NCI-H82 (cell line): ENCODE measurements at places on chromosomes 7 and 10.

GRCh38 chr10:29611781-29612381 is 22.9 kb downstream of the SVIL start:
- peak; percentile 30 for DNase-seq

DNA sequence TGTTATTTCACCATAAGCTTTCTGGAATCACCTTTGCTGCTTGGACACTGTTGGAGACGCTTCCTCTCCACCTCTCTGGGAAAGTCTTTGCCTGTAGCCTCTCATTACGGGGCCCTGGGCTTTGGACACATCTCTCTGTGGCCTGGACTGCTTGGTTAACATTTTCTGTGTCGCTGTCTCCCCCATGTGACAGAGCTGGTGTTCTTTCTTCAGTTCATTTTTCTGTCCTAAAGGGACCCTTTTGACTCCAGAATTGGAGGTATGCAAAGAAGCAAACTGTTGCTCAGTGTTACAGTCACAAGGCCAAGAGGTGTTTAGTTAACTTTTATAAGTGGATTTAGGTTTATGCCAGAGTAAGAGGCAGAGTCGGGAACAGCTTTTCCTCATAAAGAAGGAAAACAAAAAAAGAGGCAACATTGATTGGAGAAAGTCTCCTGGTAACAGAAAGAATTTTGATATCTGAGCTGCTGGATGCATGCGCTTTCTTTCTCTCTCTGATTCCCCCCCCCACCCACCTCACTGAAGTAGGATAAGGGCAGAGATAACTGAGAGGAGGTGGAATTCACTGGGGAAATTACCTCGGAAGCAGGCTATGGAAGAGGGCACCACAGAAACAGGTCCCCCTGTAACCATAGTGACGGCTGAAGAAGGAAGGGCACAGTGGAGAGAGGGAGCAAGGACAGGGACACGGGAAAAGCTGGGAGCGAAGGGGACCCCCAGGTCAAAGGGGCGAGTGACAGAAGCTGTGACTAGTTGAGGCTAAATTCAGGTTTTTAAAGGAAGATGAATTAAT is 57.8 kb downstream of the LGI1 start:
- DNase-seq, result peak; percentile 44

DNA sequence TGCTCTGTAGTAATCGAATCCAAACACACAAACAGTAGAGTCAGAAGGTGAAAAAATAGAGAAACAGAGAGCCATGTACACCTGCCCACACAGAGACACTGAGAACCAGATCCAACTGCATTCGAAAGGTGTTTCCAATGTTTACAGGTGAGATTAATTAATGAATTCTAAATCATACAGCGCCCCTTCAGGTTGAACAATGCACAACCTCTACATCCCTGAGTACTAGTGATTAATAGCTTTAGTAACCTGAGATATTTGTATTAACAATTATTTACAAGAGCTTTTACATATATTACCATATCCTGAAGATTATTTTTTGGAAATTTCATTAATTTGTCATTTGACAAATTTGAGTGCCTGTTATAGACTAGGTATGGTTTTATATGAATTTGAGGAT is 7.6 kb upstream of the MRC1 start:
- DNase-seq, result peak; percentile 12

DNA sequence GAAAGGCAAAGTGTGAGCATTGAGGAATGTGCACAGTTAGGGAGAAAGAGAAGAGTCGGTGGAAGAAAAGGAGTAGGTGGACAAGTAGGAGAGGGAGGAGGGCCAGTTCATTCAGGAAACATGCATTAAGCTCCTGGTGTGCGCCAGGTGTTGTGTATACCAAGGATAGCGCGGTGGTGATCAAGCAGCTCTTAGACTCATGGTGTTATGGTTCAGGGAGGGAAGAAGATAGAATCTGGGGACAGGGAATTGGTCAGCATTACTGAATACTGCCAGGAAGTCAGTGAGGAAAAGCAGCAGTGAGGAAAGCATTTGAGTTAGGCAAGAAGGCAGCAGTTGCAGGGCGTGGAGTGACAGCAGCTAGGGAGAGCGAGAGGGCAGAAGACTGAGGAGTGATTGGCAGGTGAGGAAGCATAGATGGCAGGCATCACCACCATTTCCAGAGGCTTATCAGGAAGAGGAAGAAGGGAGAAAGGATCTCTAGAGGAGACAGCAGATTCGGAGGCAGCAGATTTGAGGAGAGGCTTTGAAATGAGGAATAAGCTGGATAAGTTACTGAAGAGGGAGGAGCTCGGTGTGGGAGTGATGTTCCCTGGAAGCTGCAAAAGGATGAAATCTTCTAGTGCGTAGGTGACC is 265.6 kb downstream of the GFRA1 start:
- no peak for DNase-seq

DNA sequence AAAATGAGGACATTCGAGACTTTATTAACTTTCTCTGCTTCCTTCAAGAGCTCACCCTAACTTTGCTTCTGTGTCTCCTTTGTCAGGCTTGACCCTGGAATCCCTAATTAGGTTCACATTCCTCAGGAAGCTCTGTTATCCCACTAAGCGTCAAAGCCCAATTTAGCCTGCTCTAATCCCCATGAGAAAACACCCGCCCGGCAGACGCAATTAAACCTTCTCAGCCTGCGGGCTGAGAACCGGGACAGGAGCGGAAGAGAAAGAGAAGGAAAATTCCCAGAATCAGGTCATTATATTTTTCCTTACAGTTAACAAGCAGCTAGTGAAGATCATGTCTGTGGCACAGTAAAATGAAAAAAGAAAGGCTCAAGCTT is 93.0 kb downstream of the TNS3 start:
- DNase-seq, result peak; percentile 76

DNA sequence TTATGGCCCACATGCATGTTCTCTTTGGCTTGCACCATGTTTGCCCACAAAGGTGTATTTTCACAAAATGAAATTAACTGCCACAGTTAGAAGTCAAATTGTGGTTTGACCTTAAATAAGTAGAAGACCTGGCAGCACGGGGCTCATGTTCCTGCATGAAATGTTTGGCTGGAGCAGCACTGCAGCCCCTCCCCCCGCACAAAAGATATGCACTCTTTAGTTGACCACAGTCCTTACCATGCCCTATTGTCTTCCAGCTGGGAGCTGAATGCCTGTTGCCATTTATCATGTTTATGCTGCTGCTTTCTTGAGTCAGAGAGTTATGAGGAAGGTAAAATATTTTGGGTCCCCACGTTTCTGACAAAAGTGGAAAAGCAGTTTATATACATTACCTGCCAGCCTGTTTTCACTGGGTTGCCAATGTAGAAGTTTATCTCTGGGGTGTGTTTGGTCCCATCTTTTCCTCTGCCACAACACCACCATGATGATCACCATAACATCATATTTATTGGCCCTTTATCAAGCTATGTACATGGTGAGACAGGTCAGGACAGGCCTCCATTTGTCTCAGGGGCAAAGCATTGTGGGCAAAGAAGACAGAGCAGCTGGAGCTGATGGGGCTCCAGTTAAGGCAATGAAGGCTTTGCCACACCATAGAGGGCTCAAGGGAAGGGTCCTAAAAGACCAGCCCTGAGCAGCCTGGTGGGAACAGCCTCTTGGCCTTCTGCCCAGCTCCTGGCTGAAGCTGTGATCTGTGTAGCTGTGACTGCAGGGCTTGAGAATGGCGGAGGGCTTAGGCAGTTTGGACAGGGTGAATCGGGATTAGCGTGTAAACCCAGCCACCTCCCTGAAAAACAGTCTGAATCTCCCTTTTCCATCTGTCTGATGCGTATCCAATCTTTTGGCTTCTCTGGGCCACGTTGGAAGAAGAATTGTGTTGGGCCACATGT is 5.4 kb downstream of the PRF1 start:
- DNase-seq, result peak; percentile 84

DNA sequence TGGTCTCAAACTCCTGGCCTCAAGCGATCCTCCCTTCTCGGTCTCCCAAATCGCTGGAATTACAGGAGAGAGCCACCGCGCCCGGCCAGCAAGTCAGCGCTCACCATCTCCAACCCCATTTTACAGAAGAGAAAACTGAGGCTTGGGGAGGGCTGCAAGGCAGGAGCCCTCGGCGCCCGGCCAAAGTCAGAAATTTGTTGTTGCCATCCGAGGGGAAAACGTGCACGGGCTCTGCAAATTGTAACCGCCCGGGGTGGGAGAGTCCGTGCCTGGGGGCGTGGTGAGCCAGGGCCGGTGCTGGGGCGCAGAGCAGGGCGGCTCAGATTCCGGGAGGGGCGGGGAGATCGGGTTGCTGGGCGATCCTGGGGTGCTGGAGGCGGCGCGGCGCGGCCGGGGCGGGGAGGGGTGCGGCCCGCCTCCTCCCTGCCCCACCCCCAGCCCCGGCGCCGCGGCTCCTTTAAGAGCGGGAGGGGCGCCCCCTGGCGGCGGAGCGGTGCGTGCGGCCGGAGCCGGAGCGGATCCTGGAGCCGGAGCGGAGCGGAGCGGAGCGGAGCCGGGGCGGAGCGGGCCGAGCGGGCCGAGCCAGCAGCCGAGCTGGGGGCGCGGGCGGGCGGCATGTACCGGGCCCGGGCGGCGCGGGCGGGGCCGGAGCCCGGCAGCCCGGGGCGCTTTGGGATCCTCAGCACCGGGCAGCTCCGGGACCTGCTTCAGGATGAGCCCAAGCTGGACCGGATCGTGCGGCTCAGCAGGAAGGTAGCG is at the start of gene VPS37D:
TSS of gene VPS37D (plus strand) at position 488 of the 759 bp plus-strand sequence. CDS start at position 616, 128 bp downstream.
- DNase-seq, result peak; percentile 89

GRCh38 chr10:20492447-20492846 is 404.7 kb downstream of the NEBL start:
- DNase-seq, result peak; percentile 18

DNA sequence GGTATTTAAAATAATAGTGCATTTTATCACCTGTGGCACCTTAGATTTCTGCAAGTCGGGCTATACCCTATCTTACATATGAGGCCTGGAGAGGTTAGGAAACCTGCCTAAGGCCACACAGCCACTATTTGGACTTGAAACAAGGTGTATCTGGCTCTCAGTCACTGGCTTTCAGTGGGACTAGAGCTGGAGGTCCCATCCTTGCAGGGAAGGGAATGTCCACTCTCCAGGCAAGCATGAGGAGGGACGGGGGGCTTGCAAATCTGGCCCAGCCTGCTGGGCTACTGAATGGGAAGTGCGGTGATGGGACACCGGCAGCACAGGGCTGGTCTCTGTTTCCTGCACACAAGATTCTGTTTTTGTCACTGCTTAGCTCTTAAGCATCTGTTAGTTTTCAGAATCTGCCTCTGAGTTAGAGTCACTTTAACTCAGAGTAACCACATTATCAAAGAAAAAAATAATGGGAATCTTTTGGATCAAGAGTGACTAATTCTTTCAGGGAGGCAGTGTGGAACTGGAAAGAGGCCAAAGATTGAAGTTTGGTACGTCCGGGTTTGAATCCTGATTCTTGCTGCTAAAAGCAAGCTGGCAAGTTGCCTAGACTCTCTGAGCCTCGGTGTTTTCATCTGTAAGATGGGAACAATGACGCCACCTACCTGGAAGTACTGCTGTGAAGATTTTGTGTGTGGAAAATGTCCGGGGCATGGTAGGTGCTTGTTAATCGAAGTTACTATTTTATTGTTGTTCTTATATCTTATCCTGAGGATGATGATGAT is 33.8 kb upstream of the HABP2 start:
- DNase-seq, result no peak
